ENCODE measurements at places on chromosomes 11 and 22. TPM values are rescaled to one million over a fixed set of nuclear protein-coding genes. Genes with fewer than 3 reads are reported as not detected.
A peak's percentile ranks its signal among the peaks of the same experiment; 100 is the strongest.

Gene PRR33
- total RNA-seq = 4.4 TPM

Gene CHRM4
- not detected for total RNA-seq

Gene ESAM
- 40.5 TPM for total RNA-seq

Gene AIP
- 51.3 TPM for total RNA-seq

Gene CD3D
- 1.6 TPM for total RNA-seq

Gene KDM4E
- total RNA-seq = not detected

Gene ANKRD49
- total RNA-seq = 6.0 TPM

Gene OR4C45
- total RNA-seq = not detected

GRCh38 chr22:46104170-46104880 is 46.0 kb upstream of the PPARA start:
- peak; percentile 66 for DNase-seq

DNA sequence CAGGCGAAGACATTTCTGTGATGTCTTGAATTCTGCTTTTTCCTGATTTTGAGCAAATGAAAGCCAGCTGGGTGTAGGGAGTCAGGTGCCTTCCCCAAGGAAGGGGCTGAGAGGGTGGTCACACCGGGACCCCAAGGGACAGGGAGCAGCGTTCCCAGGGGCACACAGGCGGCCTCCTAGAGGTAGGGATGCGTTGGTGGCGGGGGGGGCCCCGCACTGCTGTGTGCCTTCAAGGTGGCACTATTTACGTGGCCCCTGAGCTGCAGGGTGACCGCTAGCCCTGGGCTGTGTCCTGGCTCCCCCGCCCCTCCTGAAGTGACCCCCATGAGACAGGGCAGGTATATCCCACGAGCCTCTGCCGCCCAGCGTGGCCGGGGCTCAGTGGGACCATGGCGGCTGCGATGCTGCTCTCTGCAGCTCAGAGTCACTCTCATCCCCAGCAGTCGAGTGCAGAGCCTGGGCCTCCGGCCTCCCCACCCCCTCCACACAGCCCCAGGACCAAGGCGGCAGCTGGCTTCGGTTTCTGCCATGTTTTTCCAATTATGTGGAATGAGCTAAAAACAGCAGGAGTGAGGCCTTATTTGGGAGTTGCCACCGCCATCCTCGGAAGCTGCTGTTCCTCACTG is 60.9 kb downstream of the LRP5 start:
- DNase-seq = peak; percentile 71

DNA sequence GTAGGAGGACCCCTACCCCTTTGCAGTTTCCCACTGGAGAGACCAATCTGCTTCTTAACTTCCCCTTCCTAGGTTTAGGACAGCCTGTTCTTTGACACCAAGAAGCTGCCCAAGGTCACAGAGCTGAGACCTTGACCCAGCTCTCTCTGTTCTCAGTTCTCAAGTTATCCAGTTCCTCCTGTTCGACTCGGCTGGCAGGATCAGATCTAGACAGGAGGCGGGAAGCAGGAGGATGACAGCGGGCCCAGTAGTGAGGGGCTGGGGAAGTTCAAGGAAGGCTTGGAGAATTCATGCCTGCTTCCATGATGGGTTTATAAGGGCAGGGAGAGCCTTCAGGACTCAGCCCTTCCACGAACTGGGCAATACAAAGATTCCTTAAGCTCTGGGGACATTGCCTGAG is 210.6 kb downstream of the DSCAML1 start:
- no peak for DNase-seq

DNA sequence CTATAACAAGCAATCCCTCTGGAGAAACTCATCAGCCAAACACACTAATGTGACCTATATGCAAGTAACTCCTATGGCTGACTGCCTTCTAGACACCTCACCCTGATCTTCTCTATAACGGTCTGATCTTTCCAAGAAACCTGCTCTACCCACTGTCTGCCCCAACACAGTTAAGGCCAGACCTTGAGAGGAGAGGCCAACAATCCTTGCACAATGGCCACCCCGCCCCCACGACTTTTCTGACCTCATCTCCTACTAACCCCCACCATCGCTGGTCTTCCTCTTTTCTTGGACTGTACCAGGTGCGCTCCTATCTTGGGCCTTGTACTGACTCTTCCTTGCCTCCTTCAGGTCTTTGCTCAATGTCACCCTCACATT is 12.5 kb downstream of the HIRA start:
- no peak for DNase-seq

GRCh38 chr22:49658902-49659280 is 168.8 kb downstream of the BRD1 start:
- peak; percentile 4 for DNase-seq

- DNase-seq = no peak
These were observed 76.9 kb upstream of the PITPNB start for GRCh38 chr22:27995801-27996528.

DNA sequence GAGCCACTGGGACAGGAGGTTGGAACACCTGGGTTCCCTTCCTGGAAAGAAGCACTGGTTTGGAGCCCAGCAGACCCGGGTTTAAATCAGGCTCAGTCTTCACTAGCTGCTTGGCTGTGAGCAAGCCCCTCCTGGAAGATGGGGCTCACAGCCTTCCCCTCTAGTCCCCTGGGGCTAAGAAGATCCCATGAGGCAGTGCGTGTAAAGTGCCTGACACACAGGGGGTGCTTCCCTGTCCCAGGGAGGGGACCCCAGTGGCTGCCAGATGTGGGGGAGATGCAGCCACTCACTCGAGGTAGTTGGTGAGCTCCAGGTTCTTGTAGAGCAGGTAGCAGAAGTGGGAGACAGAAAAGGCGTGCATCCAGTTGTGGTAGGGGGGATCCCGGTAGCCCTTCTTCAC is 93.2 kb downstream of the PDE2A start:
- peak; percentile 3 for DNase-seq

DNA sequence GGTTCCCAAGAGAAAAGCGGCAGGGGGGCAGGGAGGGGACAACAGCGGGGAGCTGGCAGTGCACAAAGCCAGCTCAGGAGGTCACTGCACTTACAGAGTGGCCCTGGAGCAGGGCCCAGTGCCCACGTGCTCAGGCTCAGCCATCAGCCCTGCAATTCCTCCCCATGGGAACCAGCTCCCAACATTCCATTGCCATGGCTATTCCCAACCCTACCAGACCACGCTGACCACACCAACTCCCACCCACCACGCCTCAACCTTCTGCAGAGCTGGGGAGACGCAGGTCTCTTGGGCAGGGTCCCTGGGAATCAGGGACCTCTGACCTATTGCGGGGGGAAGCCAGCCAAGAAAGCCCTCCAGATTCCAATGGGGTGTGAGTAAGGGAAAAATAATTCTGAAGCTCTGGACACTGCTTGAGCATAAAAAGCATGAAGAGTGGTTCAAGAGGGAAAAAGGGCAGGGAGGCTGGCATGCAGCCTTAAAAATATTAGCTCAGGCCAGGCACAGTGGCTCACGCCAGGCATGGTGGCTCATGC is 38.3 kb upstream of the TFIP11 start:
- peak; percentile 86 for DNase-seq

DNA sequence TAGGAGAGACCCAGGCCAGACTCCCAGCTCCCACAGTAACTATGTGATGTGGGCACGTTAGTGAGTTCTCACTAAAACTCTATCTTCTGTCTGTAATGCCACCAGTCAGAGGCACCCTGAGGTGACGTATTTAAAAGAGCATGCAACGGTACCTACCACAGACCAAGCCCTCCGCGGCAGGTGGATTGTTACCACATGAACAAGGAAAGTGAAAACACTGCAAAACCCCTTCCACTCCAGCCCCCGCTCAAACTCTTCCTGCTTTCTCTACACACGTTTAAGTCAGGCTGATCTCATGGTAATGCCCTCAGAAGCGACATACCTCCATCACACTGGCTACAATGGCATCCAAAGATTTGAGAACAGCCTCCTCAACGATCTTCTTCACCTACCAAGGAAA is 36.7 kb downstream of the SERPIND1 start:
- no peak for DNase-seq

GRCh38 chr22:48919851-48920589 is 907.7 kb downstream of the BRD1 start:
- no peak for DNase-seq

DNA sequence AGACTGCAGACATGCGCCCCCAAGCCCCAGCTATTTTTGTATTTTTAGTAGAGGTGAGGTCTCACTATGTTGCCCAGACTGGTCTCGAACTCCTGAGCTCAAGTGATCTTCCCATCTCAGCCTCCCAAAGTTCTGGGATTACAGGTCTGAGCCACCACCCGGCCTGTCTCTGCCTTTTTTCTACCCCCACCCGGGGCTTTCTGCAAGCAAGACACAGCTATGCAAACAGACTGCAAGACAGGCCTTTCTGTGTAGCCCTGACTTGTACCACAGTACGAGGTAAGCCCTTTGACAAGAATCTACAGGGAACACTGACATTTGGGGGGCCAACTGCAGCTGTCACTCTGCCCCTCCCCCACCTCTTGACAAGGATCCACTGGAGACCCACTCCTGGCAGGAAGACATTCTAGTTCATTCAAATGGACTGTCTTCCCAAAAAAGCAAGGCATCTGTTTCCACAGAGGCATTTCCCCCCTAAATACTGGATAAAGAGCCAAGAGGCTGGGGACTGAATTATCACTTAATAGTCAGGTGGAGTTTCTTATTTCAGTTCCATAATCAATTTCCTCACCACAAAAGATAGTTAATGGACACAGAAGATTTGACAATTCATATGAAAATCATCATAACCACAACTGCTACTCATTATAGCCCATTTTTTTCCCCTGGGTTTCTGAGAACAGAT is 118.2 kb downstream of the ABTB2 start:
- DNase-seq = no peak

DNA sequence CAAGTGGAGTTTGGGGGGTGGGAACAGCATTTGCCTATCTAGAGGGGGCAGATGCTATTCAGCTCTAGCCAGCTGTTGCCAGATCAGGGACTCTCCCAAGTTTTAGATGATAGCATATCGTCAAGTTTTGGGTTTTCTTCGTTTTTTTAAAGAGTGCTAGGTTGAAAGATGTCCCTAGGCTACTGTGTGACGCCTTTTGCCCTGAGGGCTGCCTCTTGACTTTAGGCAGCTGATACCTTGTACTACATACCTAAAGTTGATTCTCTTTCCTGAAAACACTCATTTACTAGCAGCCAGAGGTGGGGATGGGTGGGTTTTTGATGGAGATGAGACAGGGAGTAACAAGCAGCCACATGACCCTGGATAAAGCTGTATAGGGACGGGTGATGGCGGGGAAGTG is 87.1 kb downstream of the ABTB2 start:
- no peak for DNase-seq

DNA sequence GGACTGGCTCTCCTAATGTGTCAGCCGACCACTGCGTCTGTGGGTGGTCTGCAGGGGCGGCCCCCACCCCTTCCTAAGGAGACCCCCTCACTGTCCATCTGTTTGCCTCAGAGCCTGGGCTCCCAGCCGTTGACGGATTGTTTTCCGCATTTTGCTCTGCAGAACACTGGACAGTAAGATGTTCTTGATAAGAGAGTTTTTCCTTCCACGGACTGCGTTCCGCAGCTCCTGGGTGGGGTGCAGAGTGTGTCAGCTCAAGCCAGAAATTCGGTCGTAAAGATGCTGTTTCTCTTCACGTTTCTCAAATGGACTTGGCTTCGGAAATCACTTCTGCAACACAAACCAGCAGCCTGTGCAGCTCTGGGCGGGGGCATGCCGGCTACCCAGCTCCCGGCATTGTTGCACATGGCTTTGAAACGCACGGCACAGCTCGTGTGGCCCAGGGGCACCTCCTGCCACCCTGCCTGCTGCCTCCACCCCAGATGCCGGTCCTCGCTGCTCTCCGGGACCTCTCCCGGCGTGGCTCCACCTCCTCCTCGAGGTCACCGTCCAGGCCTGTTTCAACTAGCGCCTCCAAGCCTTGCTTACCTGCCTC is 2.9 kb upstream of the MRGPRG start:
- DNase-seq = no peak

DNA sequence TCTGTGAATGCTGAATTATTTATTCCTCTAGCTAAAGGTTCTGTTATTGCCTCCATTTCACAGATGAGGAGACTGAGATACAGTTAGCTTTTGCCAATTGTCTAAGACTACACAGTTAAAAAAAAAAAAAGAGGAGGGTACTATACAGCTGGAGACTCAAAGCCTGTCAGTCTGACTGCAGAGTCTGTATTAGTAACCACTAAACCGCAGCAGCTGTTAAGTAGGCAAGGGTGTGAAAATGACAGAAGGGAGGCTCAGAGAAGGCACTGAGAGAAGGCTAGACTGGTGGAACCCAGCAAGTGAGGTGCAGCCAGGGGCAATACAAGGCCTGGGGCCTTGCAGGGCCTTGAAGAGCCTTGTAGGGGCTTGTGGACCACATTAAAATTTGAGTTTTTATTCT is 181.2 kb downstream of the CSNK2A3 start:
- DNase-seq = no peak

GRCh38 chr22:40407831-40408717 is 37.7 kb downstream of the SGSM3 start:
- DNase-seq = no peak

- DNase-seq = no peak
These were observed 141.2 kb downstream of the CSNK2A3 start for GRCh38 chr11:11211888-11212287.

- DNase-seq = no peak
These were observed 8.7 kb downstream of the PNPLA5 start for GRCh38 chr22:43883012-43883661.

DNA sequence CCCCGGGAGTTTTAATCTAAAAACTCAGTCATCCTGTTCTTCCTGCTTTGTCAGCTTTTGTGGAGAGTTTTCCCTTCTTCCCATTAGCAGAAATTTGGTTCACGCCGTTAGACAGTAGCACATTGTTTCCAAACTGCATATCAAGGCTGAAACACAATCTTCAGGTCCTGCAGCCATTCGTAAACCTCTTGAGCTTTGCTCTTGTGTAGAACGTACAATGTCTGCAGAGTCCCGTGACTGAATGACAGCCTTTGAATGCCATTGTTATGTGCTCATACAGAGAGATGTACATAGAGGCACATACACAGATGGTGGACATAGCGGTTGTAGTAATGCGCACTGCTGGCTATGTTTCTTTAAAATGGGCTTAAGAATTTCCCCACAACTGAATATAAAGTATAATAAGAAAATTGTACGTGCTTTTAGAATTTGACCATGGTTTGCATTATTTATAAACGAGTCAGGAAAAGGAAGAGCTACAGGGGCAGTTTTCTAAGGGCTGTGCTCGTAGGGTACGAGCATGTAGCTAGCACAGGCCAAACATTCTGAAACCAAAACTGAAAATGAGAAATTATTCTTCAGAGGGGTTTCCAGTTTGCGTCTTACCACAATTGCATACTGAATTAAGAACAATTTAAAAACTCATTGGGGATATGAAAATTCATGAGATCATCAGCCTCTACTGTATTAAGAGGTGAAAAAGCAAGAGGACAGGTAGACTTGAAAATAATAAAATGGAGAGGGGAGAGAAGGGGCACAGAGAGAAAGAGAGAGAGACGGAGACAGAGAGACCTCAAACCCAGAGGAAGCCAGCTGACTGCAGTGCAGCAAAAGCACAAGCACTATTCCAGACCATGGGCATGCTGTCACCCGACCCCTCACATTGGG is 310.1 kb downstream of the CADM1 start:
- DNase-seq = no peak

Measured in left ventricle myocardium superior (tissue), 1 donor.